OCI-LY7 (cell line): ENCODE measurements at places on chromosomes 16 and 17.
A peak's percentile ranks its signal among the peaks of the same experiment; 100 is the strongest.

DNA sequence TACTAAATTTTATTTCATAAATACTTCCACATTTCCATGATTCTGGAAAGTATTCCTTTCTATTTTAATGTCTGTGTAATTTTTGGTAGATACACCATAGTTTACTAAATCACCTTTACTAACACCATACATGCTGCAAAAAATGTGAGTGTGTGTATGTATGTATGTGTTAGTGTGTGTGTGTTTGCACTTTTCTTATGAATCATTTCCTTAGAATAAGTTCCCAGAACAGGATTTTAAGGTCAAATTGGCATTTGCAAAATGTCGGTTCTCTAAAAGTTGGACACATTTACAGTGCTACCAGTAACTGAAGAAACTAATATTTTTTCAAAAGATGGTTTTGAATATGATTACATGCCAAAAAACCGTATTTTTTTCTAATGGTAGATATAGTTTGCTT, 137.1 kb downstream of the CYB561 start:
- DNase-seq = no peak

DNA sequence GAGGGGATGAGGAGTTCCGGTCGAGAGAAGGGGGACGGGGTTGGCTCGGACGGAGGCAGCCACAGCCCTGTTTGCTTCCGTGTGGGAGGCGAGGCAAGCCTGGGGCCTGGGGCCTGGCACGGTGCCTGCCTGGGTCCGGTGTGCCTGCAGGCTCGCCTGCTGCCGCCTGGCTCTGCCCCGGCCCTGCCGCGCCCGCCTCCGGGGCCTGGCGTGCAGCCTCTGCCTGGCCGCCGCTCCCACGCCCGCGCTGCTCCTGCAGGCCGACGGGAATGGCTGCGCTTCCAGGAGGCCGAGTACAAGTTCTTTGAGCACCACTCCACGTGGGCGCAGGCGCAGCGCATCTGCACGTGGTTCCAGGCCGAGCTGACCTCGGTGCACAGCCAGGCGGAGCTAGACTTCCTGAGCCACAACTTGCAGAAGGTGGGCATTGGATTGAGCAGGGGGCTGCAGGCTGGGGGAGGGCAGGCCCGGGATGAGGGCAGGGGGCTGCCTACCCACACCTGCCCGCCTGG, 53.1 kb downstream of the MRC2 start:
- no peak for DNase-seq

GRCh38 chr16:75702242-75702641, 981 bp upstream of the DUXB start:
- no peak for DNase-seq

DNA sequence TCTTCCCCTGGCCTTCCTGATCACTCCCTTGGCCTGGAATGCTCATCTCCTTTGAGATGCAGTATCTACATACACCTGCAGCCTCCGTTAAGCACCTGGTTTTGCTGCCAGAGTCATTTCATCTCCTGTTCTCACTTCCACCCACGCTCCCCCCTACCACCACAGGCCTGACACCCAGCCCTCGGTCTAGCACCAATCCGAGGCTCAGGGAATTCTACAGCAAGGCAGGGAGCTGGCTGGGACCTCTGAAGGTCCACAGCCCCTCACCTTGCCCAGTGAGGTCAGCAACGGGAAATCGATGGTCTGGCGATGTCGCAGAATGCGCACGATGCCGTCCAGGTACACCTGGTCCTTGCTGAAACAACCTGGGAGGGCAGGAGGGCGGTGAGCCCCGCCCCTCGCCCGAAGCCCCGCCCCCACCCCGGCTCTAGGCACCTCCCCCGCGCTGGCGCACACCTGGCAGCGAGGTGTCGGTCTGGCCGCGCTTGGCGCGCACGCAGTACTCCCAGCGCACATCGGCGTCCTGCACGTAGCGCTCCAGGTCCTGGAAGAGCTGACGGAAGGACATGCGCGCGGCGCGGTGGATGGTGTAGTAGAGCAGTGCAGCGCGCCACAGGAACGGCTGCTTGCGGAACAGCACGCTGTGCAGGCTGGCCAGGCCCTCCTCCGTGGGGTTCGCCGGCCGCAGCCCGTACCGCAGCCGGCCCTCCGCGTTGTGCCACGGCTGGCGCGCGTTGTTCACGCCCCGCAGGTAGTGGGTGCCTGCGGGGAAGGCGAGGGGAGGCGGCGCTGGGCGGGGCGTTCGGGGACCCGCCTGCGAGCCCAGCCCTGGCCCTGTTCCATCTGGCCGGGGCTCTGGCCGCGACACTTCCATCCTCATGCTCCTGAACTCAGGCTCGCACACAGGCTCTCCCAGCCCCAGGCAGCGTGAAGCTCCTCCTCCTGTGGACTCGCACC, 5.7 kb downstream of the MATCAP1 start:
- DNase-seq = peak; percentile 53

- no peak for DNase-seq
Observed at GRCh38 chr16:9922441-9922840, 259.8 kb downstream of the GRIN2A start.

DNA sequence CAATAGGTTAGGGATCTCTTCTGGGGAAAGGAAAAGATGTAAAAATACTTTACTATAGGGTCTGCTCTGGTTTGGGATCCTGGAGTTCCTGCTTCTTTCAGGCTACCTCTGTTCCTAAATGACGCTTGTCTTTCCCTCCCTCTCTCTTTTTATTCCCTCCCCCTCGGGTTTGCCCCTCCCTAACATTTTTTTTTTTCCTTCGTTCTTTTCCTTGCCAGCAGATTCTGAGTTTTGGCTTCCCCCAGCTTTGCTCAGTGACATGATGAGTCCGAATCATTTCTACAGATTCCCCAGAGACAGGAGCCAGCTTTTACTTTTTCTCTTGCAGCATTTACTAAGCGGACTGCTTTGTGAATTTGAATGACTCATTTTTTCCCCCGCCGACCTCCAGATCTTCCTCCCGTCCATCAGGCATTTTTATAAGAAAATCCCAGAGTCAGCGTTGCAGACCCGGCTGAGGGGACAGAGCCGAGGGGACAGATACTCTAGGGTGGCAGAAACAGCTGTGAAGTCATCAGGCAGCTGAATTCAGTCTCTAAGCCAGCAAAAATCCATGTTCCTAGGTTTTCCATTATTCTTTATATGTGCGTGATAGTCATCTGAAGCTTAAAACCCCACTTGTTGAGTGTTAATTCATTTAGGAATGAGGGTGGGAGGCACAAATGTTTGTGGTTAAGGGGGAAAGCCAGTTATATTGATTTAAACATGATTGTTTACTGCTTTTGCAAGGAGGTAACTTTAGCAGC, at the start of gene TMEM100:
TMEM100 (minus strand) TSS at position 123 of the 746 bp plus-strand sequence. CDS start 1,794 bp downstream, outside the sequence.
- DNase-seq = no peak

- no peak for DNase-seq
Observed at GRCh38 chr17:78151514-78152008, 5.4 kb downstream of the C17orf99 start.

GRCh38 chr17:49379926-49380325, 17.9 kb upstream of the ZNF652 start:
- DNase-seq = no peak

- DNase-seq = no peak
Observed at GRCh38 chr17:81682565-81683207, 911 bp downstream of the ARL16 start.

GRCh38 chr17:78957128-78957527, 22.6 kb downstream of the LGALS3BP start:
- DNase-seq = no peak

DNA sequence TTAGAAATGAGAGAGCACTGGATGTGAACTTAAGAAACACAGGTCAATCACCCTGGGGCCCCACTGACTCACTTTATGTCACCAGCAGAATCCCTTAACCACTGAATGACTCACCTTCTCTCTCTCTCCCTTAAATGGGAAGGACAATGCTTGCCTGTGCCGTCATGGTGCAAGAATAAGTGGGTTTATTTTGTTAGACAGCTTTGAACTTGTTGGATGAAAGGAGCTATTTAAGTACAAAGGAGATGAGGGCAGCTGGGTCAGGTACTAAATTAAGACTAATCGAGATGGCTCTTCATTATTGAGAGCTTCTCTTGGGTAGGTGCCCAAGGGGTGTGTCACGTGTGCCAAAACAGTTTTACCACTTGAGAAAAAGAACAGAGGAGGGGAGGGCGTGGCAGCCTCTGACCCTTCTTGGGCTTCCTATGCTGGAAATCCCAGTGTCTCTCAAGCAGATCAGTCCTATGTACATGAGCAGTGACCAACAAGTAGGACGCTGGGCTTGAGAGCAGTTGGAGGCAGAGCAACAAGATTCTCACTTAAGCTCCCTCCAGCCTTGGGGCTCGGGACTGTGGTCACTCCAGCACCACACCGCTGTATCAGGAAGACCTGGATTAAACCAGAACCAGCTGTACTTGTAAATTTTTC, 6.7 kb upstream of the KRT31 start:
- no peak for DNase-seq

GRCh38 chr16:84368308-84368996, at the start of gene ATP2C2:
TSS of gene ATP2C2 (plus strand) at chr16:84368538. CDS start at chr16:84368616, 78 bp downstream.
- DNase-seq = no peak

GRCh38 chr17:29710891-29711418, 88.2 kb upstream of the CORO6 start:
- DNase-seq = no peak

DNA sequence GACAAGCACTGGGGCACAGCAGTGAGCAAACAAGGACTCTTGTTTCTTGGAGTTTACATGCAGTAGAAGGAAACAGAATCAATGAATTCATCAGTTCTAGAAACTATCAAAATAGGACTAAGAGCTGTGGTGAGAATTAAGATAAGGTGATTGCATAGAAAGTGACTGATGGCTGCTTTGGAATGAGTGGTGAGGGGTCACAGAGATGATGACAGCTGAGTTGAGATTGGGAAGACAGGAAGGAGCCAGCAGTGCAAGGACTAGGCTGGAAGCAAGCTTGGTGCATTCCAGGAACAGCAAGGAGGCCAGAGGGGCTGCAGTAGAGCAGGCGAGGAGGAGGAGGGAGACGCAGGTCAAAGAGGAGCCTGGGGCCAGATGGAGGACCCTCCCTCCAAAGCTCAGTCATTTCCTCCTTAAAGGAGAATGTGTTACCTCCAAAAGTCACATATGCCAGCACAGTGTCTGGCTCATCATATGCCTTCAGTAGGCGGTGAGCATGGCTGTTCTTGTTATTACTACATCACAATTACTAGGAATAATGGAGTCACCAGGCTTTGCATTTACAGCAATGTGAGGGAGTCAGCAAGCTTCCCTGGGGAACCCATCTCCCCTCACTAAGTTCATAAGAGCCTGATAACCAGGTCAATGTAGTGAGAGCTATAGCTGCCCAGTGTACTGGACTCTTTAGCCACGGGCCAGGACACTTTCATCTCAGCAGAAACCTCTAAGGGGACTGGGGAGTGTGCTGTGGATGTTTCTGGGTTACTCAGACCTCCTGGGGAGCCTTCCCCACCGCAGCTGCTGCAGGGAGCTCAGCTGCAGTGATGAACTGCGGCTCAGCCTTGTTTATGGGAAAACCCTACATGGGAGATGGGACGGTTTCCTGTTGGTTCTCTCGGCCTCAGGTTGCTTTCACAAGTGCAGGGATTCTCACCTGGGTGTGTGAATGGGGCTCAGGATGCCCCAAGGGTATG, 157.2 kb downstream of the SEC14L1 start:
- no peak for DNase-seq

- no peak for DNase-seq
Observed at GRCh38 chr16:3610698-3611145, 684 bp downstream of the SLX4 start.

GRCh38 chr17:68591583-68591982, 9.6 kb downstream of the FAM20A start:
- no peak for DNase-seq

DNA sequence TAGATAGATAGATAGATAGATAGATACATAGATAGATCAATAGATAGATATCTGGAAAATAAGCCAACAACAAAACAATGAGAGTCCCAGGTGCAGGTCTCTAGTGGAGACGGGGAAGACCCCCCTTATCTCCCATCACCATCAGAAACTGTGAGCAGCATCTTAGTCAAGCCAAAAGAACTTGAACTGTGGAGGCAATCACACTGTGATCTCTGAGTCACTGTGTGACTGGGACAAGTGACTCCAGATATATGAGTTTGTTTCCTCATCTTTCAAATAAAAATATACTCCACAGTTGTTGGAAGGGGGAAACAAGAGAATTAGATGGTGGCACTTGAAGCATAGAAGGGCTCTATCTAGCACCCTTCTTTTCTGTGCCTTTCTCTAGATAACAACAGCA, 42.1 kb downstream of the NOG start:
- no peak for DNase-seq

DNA sequence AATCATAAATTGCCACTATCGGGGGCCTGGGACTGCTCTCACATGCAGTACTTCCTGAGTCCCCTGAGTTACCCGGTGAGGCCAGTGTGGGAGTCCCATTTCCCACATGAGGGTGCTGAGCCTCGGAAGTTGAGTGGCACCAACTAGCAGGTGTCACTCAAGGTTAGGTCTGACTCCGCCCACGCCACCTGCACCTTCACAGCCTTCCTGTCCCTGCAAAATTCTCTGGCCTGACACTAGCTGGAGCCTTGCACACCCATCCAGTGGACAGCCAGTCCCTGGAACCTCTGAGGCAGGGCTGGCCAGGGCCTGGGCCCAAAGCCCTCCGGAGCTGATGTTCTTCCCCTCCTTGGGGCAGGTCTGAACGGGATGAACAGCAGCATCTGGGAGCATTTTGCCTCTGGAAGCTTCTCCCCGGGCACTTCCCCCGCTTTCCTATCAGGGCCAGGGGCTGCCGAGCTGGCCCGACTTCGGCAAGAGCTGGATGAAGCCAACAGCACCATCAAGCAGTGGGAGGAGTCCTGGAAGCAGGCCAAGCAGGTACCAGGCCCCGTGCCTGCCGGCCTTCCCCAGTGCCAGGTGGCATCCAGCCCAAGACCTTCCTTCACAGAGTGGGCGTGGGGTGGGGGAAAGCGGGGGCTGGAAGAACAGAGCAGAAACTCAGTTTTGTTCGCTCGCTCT, 21.9 kb downstream of the UNC13D start:
- peak; percentile 58 for DNase-seq

DNA sequence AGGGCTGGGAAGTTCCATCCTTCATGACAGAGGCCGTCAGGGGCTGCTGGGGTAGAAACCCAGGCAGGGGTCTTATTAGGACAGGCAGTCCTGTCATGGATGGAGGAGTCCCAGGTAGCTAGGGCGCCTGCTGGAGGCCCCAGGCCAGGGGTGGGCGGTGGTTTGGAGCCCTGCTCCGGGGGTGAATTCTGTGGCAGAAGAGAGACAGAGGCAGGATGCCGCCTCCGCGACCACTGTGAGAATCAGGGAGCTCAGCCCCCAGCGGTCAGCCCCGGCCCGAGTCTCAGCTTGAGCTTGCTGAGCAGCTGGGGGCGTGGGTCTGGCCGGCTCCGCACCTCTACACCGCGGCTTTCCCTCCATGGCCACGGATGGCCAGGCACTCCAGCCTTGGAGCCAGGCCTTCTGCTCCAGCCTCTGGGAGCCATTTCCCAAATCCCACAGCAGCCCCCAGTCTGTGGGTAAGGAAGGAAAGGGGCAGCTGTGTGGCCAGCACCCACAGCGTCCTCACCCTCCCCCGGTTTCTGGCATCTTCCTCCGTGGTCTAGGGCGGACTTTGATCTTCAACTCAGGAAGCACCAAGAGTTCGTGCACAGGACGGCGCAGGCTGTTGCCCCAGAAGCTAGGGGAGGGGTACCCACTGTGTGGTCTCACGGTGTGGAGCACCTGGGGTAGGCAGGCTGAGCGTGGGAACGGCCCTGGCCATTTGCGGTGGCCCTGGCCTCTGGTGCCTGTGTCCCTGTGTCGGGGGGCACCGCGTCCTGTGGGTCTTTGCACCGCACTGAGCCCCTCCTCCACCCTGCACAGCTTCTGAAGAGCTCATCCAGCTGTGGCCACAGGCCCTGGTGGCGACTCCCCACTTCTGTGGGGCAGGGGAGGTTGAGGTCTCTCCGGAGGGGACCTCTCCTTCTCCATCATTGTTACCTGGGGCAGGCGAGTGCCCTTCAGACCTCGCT, 14.1 kb downstream of the CD7 start:
- DNase-seq = no peak

- DNase-seq = no peak
Observed at GRCh38 chr16:60642956-60643355, 1393.3 kb downstream of the CDH8 start.
